A673 (cell line): ENCODE measurements at places on chromosomes 12 and 14.

- no peaks in the 10 kb centered on the region for H3K4me1 ChIP-seq
- no peaks in the 10 kb centered on the region for H3K36me3 ChIP-seq
- no peak for DNase-seq
- no peaks in the 10 kb centered on the region for H3K27me3 ChIP-seq
Observed at GRCh38 chr12:59036973-59037762, 116.9 kb upstream of the LRIG3 start.

DNA sequence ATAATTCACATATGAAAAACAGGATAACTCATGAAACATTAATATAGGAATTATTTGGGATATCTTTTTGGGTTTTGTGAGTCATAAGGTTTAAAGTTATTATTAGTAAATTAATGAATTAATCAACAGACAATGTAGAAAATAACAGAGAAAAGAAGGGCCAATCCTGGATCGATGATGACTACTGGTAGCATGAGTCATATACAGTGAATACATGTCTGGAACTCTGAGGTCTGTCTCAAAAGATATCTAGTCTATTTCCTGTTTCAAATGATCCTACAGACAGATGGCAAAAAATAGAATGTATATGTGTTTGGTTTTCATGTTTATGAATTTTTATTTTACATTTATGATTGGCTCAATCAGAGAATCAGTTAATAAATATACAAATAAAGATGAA is 86.4 kb upstream of the RTL1 start:
- no peak overlapping the region for H3K27ac ChIP-seq
- H3K27me3 ChIP-seq, result no peaks in the 10 kb centered on the region
- H3K36me3 ChIP-seq, result no peaks in the 10 kb centered on the region
- no peak overlapping the region for H3K4me3 ChIP-seq
- no peaks in the 10 kb centered on the region for H3K4me1 ChIP-seq
- no peak for DNase-seq

- no peaks in the 10 kb centered on the region for H3K27me3 ChIP-seq
- H3K27ac ChIP-seq, result no peak overlapping the region
- DNase-seq, result no peak
- no peaks in the 10 kb centered on the region for H3K4me1 ChIP-seq
- no peaks in the 10 kb centered on the region for H3K36me3 ChIP-seq
- no peak overlapping the region for H3K4me3 ChIP-seq
Observed at GRCh38 chr12:68237619-68238018, 12.0 kb upstream of the IL26 start.

DNA sequence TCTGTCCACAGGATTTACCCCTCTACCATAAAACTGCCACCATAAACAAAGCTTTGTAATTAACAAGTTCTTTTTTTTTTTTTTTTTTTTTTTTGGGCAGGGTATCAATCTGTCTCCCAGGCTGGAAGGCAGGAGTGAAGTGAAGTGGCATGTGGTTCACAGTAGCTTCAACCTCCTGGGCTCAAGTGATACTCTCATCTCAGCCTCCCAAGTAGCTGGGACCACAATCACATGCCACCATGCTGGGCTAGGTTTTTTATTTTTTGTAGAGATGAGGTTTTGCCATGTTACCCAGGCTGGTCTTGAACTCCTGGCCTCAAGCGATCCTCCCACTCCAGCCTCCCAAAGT is 61.1 kb upstream of the NUDT4 start:
- H3K27me3 ChIP-seq, result no peaks in the 10 kb centered on the region
- no peak for DNase-seq
- H3K36me3 ChIP-seq, result no peaks in the 10 kb centered on the region
- peaks cover 17% of the 10 kb centered on the region for H3K4me1 ChIP-seq
- no peak overlapping the region for H3K27ac ChIP-seq

- H3K27me3 ChIP-seq, result no peaks in the 10 kb centered on the region
- no peak for DNase-seq
- H3K4me3 ChIP-seq, result no peak overlapping the region
- no peaks in the 10 kb centered on the region for H3K4me1 ChIP-seq
- no peaks in the 10 kb centered on the region for H3K36me3 ChIP-seq
Observed at GRCh38 chr12:10339053-10339840, 31.6 kb downstream of the KLRD1 start.

- H3K36me3 ChIP-seq, result no peaks in the 10 kb centered on the region
- DNase-seq, result no peak
- H3K4me3 ChIP-seq, result no peak overlapping the region
- H3K27ac ChIP-seq, result no peak overlapping the region
- H3K27me3 ChIP-seq, result peaks cover 30% of the 10 kb centered on the region
Observed at GRCh38 chr12:130649101-130650045, 66.7 kb downstream of the RIMBP2 start.

DNA sequence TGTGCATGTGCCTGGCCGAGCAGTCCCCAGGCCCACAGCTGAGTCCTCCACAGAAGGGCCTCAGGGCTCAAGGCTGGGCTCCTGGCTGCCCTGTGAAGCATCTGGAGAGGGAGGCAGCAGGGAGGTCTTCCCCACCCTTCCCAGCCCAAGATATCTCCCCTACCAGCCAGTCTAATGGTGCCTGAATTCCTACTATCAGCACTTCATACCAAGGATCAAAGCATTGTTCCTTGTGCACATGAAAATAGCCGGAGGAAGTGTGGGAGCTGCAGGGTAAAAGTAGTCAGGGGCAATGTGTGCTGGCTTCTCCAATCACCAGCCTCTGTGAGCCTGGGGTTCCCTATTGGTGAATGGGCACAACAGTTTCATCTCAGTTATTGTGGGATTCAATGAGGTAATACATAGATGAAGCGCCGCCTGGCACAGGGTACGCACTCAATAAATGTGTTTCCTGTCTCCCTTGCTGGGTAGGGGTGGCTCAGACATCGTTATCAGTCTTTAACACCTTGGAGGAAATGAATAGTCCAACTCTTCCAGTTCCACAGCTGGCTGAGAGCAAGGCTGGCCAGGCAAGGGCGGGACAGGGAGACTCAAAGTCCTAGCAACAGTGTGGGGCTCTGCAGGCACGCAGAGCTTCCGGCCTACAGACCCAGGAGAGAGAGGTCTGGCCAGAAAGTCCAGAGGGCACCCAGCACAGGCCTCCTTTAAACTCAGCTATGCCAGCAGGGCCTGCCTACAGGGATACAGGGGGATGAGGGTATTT is 39.1 kb upstream of the PNMA1 start:
- H3K27me3 ChIP-seq, result no peaks in the 10 kb centered on the region
- DNase-seq, result no peak
- H3K4me1 ChIP-seq, result peaks cover 68% of the 10 kb centered on the region
- no peaks in the 10 kb centered on the region for H3K36me3 ChIP-seq

DNA sequence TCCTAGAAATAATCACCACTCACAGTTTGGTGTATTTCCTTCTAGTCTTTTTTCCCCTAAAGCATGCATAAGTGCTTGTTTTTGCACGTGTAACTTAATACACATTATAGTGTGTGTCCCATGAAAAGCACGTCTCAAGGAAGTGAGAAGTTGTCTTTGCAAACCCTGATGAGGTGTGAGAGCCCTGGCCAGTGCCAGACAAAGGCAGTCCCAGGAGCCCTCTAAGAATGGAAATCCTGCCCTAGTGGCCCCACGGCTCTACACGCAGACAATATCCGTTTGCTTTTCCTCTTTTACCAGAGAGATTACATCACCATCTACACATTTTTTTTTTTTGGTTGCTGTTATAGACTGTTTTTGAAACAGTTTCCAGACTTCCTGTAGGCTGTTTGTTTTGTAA is 85.5 kb upstream of the FZD10 start:
- H3K4me3 ChIP-seq, result no peak overlapping the region
- H3K27ac ChIP-seq, result no peak overlapping the region
- H3K27me3 ChIP-seq, result peaks cover 13% of the 10 kb centered on the region
- no peaks in the 10 kb centered on the region for H3K36me3 ChIP-seq

DNA sequence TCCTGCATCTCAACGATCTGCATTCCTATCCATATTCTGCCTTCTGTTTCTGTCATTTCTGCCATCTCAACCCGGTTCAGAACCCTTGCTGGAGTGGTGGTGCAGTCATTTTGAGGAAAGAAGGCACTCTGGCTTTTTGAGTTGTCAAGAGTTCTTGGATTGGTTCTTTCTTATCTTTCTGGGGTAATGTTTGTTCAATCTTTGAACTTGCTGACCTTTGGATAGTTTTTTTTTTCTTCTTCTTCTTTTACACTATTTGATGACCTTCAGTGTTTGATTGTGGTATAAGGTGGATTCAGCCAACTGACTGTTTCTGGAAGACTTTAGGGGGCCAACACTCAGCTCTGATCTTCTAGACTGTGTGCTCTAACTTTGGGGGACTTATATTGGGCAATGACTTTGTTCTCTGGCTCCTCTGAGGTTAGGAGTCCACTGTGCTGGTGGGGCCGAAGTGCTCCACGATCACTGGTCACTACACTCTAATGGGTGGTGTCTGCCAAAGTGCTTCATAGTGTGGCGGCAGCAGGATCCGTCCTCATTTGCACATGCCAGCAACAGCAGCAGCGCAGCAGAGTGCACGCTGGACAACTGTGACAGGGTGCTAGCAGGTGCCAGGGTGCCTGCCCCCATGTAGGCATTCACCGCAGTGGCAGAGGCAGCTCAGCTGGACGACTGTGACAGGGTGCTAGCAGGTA is 255.8 kb downstream of the FBXL14 start:
- no peaks in the 10 kb centered on the region for H3K4me1 ChIP-seq
- H3K27ac ChIP-seq, result no peak overlapping the region
- no peak for DNase-seq
- H3K36me3 ChIP-seq, result no peaks in the 10 kb centered on the region
- H3K4me3 ChIP-seq, result no peak overlapping the region
- no peaks in the 10 kb centered on the region for H3K27me3 ChIP-seq

DNA sequence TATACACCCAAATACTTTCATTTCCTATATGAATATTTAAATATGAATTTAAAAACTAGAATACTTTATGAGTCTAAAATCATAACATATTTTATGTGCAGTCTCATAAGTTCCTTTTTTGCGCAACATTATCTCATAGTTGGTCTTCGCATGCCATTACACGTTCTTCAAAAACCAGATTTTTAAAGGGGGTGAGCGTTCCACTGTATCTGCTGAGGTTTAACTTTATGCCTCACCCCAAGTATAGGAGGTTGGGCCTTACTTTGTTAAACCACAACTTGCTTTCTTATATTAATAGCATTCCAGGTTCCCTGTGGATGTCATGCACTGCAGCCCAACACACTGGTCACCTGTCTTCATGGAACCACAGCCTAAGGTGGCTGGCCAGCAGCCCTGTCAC is 118.6 kb downstream of the APAF1 start:
- H3K36me3 ChIP-seq, result no peaks in the 10 kb centered on the region
- no peak for DNase-seq
- no peak overlapping the region for H3K27ac ChIP-seq
- H3K27me3 ChIP-seq, result no peaks in the 10 kb centered on the region
- H3K4me1 ChIP-seq, result no peaks in the 10 kb centered on the region

- no peaks in the 10 kb centered on the region for H3K36me3 ChIP-seq
- no peak overlapping the region for H3K27ac ChIP-seq
- H3K4me1 ChIP-seq, result peaks cover 7% of the 10 kb centered on the region
- no peaks in the 10 kb centered on the region for H3K27me3 ChIP-seq
Observed at GRCh38 chr14:33019346-33019745, 80.7 kb downstream of the NPAS3 start.

DNA sequence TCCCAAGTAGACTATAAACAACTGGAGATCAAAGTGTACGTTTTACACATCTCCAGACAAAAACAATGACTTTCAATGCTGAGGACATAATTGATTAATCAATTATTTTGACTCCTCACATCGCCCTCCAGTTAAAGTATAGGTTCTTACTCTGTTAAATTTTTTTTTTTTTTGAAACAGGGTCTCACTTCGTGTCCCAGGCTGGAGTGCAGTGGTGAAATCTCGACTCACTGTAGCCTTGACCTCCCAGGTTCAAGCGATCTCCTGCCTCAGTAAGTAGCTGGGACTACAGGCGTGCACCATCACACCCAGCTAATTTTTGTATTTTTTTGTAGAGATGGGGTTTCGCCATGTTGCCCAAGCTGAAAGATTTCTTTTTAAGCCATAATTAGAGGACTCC is 938 bp upstream of the CCNB1IP1 start:
- DNase-seq, result no peak
- peaks cover 23% of the 10 kb centered on the region for H3K4me1 ChIP-seq
- peaks cover 9% of the 10 kb centered on the region for H3K36me3 ChIP-seq
- no peaks in the 10 kb centered on the region for H3K27me3 ChIP-seq

- H3K36me3 ChIP-seq, result no peaks in the 10 kb centered on the region
- H3K27ac ChIP-seq, result no peak overlapping the region
- no peaks in the 10 kb centered on the region for H3K27me3 ChIP-seq
- H3K4me3 ChIP-seq, result no peak overlapping the region
- H3K4me1 ChIP-seq, result no peaks in the 10 kb centered on the region
- DNase-seq, result no peak
Observed at GRCh38 chr12:110015132-110015531, 15.9 kb downstream of the ANKRD13A start.

DNA sequence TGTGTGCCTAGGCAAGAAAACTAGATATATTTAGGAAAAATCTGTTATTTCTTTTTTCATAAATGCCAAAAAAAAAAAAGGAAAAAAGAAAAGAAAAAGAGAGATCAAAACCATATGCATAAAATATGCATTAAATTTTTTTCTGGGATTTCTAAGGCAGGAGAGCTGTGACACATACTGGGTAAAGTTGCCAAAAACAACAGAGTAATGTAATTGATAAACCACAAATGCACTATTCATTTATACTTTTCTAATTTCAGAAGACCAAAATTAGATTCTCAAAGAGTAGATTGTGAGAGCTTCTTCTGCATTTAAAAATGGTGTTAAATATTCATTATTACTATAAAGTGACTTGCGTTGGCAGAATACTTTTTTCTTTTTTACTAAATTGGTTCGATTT is 673.8 kb upstream of the MGAT4C start:
- no peak overlapping the region for H3K4me3 ChIP-seq
- no peak for DNase-seq
- H3K4me1 ChIP-seq, result no peaks in the 10 kb centered on the region
- H3K27me3 ChIP-seq, result no peaks in the 10 kb centered on the region
- no peak overlapping the region for H3K27ac ChIP-seq

DNA sequence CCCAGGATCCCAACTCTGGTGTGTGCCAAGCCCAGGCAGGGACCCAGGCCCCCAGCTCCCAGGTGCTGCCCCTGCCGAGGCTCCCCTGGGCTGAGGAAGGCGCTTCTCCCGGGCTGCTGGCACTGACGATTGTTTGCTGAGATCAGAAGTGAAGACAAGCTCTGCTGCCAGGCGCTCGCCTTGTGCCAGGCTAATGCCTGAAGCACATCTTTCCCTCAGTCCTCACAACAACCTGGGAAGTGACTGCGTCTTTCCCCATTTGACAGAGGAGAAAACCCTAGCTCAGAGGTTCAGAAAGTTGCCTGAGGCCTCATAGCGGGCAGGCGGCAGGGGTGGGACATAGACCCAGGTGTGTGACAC is 36.8 kb downstream of the ANKRD9 start:
- no peaks in the 10 kb centered on the region for H3K4me1 ChIP-seq
- H3K27me3 ChIP-seq, result no peaks in the 10 kb centered on the region
- no peak for DNase-seq
- H3K36me3 ChIP-seq, result no peaks in the 10 kb centered on the region
- no peak overlapping the region for H3K4me3 ChIP-seq
- no peak overlapping the region for H3K27ac ChIP-seq

DNA sequence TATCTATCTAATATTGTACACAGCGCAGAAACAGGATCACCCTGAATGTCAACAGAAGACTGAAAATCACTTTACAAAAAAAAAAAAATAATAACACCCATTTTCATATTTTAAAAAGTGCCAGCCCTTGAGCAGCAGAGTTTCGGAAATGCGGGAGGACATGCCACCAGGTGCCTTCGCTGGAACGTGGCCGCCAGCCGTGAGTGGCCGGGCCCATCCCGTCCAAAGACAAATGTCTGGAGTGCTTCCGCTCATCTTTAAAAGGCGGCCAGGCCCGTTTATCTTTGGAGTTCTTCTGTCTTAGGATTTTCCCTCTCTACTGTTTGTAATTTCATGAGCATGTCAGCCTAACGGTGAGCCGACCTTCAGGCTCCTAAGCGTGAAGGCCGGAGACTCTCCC is 43.5 kb downstream of the LRTM2 start:
- H3K36me3 ChIP-seq, result no peaks in the 10 kb centered on the region
- H3K4me1 ChIP-seq, result no peaks in the 10 kb centered on the region
- no peak overlapping the region for H3K4me3 ChIP-seq
